ENCODE measurements at places on chromosomes 5 and 9.

DNA sequence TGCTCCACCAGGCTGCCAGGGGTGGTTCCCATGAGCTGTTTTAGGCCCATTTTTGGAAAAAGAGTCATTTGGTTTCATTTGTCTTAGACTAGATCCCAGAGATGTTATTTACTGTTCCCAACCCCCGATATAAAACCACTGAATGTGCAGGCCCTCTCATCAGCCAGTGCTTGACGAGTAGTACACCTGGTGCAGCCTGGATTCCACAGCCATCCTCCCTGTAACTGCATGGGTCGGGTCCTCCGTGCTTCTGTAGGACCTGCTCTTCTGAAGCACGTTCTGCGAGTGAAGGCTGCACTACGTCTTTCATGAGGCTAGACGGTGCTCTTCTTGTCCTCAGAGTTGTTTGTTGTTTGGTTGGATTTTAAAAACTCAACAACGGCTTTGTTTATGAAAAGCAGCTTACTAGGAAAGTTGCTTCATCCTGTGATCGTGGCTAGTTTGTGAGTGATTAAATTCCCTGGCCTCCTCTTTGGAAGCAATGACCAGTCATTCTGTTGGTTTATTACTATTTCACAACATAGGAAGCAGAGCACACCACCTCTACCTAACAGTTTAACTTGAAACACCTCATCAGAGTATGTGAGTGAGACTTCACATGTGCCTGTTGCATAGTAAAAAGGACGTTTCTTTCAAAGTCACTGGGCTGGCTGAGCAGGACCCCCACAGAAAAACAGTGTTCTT, 135.2 kb downstream of the AOPEP start:
- DNase-seq: no peak

DNA sequence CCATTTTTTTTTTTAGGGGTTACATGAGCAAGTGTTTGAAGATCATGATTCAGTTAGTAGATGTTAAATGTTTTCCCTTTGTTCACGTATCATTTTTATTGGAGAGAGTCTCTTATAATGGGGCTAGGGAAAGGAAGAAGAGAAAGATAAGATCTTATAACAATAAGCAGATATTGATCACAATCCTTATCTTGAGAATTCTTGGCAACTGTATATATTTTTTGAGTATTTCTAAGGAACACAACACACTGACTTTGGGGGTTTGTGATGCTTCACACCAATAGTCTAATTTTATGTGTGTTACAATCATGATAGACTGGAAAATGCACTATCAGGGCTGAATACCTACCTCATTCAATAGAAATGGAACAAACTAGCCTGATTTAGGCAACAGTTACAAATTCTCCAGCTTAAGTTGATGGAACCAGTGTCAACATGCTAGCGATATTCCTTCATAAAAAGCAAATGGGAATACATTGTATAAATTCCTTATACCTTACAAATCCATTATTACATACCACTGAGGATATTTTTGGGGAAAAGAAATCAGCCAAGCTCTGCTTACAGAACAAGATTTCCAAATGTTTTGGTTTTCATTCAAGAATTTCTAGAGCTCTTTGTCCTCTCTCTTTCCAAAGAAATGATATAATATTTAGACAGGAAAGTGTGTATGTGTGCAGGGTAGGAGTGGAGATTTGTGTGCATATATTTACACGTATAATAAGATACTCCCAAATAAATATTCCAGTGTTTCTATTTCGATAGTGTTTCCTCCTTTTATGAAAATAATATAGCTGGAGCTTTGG, 41.5 kb downstream of the SVEP1 start:
- no peak for DNase-seq

DNA sequence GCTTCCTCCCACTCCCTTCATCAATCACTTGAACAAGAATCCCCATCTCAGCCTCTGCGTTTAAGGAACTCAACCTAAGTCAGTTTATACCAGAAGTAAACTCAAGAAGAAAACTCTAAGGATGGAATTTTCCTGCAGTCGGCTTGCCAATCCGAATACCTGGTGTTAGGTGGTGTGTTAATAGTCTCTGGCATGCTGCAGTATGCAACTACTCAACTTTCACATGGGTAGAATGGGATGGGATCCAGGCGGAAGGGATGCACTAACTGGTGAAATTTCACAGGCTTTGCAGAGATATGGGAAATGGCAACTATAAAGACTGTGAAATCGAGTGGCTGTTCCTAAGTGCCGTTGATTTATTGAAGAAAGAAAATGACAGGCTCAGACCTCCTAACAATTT, 560.6 kb downstream of the TLE1 start:
- no peak for DNase-seq

DNA sequence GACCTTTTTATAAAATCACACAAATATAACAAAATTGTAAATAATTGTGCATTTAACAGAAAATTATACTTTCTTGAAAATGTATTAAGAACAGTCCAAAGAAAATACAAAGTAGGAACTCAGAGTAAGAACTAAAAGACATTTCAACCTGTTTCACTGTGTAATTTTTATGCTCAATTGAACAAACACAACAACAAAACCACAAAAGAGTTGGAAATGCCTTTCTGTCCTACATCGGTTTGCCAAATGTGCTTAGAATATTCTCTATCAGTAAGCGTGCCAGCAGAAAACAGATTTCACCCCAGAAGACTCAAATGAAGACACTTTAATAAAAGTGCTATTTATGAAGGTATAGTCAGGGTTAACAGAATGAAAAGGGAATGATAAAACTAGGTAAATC, 592.1 kb downstream of the PRELID2 start:
- no peak for DNase-seq

DNA sequence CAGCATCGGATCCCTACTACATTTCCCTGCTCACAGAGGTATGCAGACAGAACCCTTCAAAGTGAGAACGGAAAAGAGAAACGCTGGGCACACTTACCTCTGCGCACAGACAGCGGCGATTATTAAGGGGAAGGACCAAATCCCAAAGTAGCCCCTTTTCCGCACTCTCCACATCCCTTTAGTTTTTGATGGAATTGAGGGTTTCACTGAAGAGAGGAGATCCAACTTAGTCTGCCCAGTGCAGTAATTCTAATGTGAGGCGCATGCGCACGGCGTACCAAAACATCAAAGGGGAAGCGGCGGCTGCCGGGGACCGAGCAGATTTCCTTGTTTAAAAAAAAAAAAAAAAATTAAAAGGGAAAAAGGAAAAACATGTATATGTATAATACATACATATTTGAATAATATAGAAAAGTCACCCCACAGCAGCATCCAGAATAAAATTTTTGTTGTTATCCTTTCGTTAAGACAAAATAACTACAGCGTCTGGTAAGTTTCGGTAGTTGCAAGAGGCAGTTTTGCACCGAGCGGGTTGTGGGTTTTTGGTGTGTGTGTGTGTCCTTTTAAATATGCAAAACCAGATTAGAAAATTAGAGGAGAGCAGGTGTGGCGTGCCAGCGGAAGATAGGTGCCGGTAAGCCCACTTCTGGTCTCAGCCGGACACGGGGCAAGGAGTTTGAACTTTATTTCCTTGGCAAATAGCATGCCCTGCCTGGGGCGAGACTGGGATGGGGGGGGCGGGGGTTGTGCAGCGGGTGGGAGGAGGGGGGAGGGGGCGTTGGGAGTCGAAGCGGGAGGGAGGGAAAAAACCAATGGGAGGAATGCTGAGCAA, at the start of gene GABRB2:
Gene GABRB2 (minus strand): TSS at position 256 of the 832 bp plus-strand sequence. CDS start 82 bp downstream, at position 174.
- no peak for DNase-seq

GRCh38 chr9:18190671-18191374, 283.1 kb upstream of the ADAMTSL1 start:
- DNase-seq: no peak

DNA sequence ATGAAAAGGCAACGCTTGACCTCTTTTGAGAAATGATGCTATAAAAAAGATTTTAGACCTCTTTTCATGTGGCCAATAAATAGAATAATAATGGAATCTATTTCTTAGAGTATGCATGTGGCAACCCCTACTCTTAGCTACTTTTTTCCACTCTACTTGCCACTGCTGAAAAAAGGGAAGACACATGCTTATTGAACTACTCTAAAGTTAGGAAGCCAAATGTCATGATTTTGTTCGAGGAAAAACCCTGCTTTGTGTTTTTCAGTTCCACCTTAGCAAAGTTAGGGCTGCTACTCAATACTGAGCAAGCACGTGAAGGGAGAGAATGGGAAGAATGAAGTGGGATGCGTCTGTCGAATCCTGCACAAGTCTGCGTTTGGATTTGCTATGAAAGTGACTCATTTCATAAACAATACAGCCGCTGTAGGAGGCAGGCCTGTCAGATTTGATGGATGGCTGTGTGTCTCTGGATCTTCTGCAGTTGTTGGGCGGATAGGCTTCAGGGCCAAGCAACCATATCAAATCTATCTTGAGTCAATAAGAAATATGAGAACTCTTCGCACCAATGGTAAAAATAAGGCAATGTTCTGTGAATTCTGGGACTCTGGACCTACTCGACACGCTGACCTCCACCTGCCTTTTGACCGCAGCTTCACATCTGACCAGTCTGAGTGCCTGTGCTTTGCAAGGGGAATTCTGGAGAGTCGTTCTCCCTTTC, 333.6 kb downstream of the PIK3R1 start:
- DNase-seq: no peak

- no peak for DNase-seq
Observed at GRCh38 chr5:16574789-16575721, 41.7 kb downstream of the RETREG1 start.

DNA sequence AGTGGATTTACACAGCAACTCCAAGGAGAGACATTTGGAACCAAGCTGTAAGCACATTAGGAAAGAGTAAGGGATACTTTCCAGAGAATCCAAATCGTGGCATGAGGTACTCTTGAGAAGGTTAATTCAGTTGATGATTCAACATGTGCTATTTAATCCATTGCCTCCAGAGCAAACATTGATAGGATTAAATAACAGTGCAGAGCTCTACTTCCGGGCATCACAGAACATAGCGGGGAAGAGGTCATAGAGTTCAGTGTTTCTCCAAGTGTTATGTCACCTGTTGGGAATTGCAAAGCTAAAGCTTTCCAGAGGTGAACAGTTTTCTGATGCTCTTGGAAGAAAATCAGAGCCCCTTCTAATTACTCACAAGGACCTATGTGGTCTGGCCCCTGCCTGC, 127.5 kb downstream of the PPP2R2B start:
- no peak for DNase-seq

DNA sequence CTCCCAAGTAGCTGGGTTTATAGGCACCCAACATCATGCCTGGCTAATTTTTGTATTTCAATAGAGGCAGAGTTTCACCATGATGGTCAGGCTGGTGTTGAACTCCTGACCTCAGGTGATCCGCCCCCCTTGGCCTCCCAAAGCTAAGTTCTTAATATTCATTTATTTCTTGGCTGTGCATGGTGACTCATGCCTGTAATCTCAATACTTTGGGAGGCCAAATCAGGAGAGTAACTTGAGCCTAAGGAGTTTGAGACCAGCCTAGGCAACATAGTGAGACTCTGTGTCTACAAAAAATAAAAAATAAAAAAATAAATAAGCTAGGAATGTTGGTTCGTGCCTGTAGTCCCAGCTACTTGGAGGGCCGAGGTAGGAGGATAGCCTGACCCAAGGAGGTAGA, 587.1 kb upstream of the FTMT start:
- DNase-seq: no peak

DNA sequence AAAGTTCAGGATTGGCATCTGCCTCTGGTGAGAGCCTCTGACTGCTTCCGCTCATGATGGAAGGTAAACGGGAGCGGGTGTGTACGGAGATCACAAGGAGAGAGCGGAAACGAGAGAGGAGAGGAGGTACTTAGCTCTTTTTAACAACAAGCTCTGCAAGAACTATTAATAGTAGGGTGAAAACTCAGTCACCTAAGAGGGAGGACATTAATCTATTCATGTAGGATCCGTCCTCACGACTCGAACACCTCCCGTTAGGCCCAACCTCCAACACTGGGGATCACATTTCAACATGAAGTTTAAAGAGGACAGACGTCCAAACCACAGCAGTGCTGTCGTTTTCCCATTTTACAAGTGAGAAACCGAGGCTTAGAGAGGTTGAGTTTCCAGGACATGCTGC, 173.7 kb downstream of the SLC28A3 start:
- DNase-seq: no peak

DNA sequence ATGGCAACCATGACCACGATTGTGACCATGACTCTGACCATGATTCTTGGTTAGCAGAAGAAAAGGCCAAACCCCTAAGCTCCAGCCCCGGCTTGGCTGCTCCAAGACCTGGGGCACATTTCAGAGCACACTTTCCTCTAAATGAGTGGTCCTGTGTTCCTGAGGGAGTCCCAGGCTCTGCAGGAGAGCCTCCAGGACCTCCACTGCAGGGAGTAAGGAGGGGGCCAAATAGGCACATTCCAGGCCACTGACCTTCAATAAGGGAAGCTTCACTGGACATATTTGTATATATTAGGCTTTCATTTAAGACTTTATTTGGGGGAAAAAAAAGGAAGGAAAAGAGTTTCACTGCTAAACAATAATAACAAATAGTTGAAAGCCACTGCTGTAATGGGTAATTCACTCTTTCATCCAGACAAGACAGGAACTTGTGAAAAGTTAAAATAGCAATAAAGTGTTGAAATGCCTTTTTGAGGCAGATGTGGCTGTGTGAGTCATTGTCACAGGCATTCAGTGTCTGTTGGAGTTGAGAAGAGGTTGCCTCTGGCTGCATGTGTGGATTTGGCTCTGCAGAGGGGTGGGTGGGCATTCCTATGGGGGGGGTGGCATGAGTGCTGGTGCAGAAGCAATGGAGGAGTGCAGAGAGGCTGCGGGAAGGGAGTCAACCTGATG, 63.9 kb upstream of the TGFBR1 start:
- DNase-seq: no peak

DNA sequence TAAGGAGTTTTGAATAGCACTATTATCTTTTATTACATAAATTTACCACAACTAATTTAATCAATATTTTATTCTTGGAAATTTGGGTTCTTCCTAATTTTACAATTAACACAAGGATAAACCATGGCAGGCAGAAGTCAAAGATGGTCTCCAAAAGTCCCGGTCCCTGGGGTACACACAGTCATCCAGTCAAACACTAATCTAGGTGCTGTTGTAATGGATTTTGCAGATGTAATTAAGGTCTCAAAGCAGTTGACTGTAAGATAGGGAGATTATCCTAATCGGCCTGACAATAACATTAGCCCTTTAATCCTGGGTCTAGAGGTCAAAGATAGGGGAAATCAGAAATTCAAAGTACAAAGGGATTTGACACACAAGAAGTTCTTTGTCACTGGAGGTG, 57.5 kb upstream of the HTR1A start:
- DNase-seq: no peak

GRCh38 chr9:79580055-79580454, 8.3 kb downstream of the TLE4 start:
- no peak for DNase-seq

GRCh38 chr5:18370531-18370930, 736.3 kb downstream of the TAF11L14 start:
- DNase-seq: no peak

- DNase-seq: no peak
Observed at GRCh38 chr9:70406434-70406862, 8.0 kb downstream of the KLF9 start.

DNA sequence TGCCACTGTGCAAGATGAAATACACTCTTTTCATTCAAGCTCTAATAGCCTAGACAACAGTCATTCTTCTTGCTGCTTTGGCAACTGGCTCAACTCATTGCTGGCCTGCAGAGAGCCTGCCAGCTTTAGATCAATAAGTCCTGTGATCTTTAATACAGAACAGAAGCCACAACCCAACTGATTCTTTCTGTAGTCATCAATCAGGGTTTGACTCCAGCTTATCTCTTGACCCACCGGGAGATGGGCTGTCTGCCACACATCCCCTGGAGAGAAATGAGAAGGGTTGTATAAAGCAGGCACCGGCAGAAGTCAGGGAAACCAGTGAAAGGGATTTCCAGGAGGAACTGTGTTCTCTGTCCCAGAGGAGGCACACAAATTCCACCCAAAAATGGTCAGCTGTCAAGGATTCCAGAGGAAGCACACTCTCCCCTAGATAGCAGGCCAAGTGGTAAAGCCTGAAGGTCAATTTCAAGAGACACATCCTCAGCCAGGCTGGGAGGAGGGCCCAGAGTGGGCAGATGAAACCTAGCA, 24.5 kb downstream of the LHFPL2 start:
- no peak for DNase-seq

Measured in CD4-positive, alpha-beta memory T cell (primary cell).